Epithelial cell of esophagus (primary cell): ENCODE measurements at places on chromosomes 7 and 10.

GRCh38 chr10:84428711-84429110 is 100.3 kb downstream of the CCSER2 start:
- DNase-seq: no peak

DNA sequence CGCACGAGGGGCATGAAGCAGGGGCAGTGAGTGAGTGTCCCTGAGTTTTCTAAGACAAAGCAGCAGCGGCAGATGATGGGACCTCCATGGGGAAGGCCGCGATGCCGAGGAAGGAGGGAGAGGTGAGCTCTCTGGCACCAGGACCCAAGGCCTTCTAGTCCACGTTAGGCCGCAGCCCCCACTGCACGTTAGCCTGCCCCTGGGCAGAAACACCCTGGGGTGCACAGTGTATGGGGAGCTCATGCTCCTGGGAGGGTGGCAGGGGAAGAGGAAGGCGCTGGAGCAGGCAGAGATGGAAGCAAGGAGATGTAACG is 97.3 kb upstream of the IKZF1 start:
- DNase-seq: no peak

GRCh38 chr7:1473864-1474512 is 14.7 kb upstream of the MICALL2 start:
- peak; percentile 93 for DNase-seq

- DNase-seq: no peak
Measured at GRCh38 chr10:76697923-76698322, 939.7 kb downstream of the KCNMA1 start.

- no peak for DNase-seq
Measured at GRCh38 chr10:114743521-114744231, 77.9 kb upstream of the FHIP2A start.

- peak; percentile 66 for DNase-seq
Measured at GRCh38 chr7:117873310-117874190, at the start of gene CTTNBP2. Gene CTTNBP2 (minus strand): TSS chr7:117873441. CDS start chr7:117873415, 26 bp downstream.

DNA sequence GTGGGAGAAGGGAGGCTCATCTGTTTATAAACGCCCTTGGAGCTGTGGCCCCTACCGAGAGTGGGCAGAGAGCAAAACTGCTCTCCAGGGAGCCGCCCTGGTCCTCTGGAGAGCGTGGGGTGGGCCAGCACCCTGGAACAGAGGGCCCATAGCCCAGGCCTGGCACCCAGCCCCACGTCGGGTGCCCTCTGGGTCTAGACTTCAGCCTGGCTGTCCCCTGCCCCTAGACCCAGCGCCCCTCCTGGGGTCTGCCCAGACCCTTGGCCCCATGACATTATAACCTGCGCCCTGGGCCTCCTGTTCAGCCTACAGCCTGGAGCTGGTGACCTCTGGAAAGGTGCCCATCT is 24.7 kb downstream of the GET4 start:
- DNase-seq: no peak

DNA sequence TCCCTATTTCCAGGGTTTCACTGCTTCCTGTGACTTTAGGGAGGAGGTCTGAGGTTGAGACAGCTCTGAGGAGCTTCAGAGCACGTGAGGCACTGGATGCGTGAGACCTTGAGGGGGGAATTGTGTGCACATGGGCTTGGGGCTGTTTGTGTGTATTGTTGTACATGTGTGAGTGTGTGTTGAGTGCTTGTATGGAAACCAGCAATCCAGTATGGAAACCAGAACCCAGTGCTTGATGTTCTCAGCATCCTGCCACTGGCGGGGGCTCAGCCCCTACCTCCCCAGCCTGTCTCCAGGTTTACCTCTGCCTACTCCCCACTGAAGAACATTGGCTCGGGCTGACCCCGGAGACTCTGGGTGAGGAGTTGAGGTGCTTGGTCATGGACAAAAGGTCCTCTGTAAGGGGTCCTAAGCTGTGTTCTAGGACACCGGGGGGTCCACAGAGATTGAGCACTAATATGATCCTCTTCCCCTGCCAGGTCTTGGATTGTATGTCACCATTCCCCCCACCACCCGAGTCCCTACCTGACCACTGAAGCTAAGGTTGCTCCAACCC is 20.8 kb downstream of the SFTPD start:
- DNase-seq: no peak

GRCh38 chr7:15478401-15478800 is 83.4 kb downstream of the AGMO start:
- no peak for DNase-seq
